Pancreas (tissue), 10 donors: ENCODE measurements at places on chromosomes 2 and 18. TPM values are rescaled to one million over a fixed set of nuclear protein-coding genes. Genes with fewer than 3 reads are reported as not detected.

The STAT4 gene
- polyA plus RNA-seq, result 6.4 TPM

The ZSWIM2 gene
- not detected for polyA plus RNA-seq

The TMEM214 gene
- 109 TPM for polyA plus RNA-seq

- DNase-seq, result no peak
- no peak overlapping the region for H3K4me3 ChIP-seq
- H3K36me3 ChIP-seq, result no peaks in the 10 kb centered on the region
- no peak overlapping the region for H3K27ac ChIP-seq
- H3K4me1 ChIP-seq, result no peaks in the 10 kb centered on the region
Measured at GRCh38 chr18:28422577-28422976, 245.6 kb upstream of the CDH2 start.

- no peaks in the 10 kb centered on the region for H3K36me3 ChIP-seq
- H3K27me3 ChIP-seq, result no peaks in the 10 kb centered on the region
- no peaks in the 10 kb centered on the region for H3K4me1 ChIP-seq
- H3K27ac ChIP-seq, result no peak overlapping the region
- H3K4me3 ChIP-seq, result no peak overlapping the region
Measured at GRCh38 chr2:203918264-203918663, 18.3 kb upstream of the ICOS start.

DNA sequence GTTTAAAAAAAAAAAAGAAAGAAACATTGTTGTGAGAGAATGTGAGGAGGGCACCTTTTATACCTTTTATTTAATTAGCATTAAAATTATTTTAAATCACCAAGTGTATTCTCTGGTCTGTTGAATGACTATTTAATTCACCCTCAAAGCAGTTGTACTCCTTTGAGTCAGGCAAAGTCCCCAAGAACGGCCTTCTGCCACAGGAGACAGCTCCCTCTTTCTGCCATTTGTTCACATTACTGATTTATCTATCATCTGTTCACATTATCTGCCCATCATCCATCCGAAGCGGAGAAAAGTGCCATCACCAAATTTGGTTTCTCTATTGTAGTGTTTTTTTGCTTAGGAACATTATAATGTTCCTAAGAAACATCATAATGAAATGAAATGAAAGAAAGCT, 240.7 kb upstream of the DPP10 start:
- H3K4me1 ChIP-seq, result no peaks in the 10 kb centered on the region
- no peak for DNase-seq
- H3K36me3 ChIP-seq, result no peaks in the 10 kb centered on the region
- H3K27ac ChIP-seq, result no peak overlapping the region
- no peak overlapping the region for H3K4me3 ChIP-seq
- no peaks in the 10 kb centered on the region for H3K27me3 ChIP-seq

DNA sequence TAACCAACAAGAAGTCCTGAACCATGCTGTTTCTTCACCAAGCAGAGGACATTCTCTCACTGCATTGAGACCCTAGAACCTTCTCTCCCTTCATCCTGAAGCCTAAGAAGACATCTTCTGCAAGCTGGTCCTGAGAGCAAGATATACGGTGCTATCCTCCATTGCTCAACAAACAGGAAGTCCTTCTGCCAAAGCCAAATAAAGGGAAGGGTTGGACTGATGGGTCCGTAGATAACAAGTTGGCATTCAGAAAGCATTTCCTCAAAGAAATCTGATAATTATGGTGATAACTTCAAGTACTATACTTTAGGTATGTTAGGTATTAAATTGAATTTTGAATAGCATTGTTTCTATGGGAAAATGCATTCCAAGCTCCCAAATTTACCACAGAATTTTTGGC, 23.3 kb downstream of the GRB14 start:
- H3K4me3 ChIP-seq, result no peak overlapping the region
- no peaks in the 10 kb centered on the region for H3K4me1 ChIP-seq
- no peaks in the 10 kb centered on the region for H3K27me3 ChIP-seq
- no peak for DNase-seq
- no peaks in the 10 kb centered on the region for H3K36me3 ChIP-seq

GRCh38 chr2:168633895-168634294, 168.5 kb upstream of the NOSTRIN start:
- H3K27ac ChIP-seq, result no peak overlapping the region
- H3K4me3 ChIP-seq, result no peak overlapping the region
- no peaks in the 10 kb centered on the region for H3K36me3 ChIP-seq
- no peak for DNase-seq

DNA sequence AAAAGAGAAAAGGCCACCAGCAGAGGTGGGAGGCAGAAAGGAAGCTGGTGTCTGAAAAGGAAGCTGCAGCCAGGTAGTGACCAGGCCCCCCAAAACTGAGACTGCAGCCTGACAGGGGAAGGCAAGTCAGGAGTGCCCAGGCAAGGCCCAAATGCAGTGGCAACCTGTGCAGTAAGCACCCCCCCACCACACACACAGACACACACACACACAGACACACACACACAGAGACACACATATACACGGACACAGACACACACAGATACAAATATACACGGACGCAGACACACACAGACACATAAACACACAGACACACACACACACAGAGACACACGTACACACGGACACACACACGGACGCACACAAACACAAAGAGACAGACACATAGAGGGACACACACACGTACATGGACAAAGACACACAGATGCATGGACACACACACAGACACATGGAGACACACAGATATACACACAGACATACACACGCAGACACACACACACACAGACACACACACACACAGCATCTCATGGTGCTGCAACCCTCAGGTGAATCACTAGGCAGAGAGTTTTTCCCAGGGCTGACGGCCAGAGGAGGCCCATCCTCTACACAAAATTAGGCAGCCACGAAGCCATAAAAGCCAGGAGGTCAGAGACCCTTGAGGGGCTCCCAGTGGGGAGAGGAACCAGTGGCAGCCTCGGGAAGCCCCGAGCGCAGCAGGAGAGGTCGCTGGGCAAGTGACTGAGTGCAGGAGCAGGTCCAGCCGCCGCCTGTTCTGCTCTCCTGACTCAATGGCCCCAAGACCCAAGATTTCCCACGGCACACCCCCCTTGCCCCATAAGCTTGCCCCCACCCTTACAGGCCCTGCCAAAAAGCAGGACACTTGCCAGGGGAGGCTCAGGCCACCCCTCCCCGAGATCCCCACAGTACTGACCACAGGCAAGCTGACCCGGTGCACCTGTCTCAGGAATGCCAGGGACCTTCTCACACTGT, 6.3 kb downstream of the SDC1 start:
- H3K4me1 ChIP-seq, result no peaks in the 10 kb centered on the region
- DNase-seq, result no peak
- H3K27me3 ChIP-seq, result no peaks in the 10 kb centered on the region
- no peaks in the 10 kb centered on the region for H3K36me3 ChIP-seq
- no peak overlapping the region for H3K27ac ChIP-seq

DNA sequence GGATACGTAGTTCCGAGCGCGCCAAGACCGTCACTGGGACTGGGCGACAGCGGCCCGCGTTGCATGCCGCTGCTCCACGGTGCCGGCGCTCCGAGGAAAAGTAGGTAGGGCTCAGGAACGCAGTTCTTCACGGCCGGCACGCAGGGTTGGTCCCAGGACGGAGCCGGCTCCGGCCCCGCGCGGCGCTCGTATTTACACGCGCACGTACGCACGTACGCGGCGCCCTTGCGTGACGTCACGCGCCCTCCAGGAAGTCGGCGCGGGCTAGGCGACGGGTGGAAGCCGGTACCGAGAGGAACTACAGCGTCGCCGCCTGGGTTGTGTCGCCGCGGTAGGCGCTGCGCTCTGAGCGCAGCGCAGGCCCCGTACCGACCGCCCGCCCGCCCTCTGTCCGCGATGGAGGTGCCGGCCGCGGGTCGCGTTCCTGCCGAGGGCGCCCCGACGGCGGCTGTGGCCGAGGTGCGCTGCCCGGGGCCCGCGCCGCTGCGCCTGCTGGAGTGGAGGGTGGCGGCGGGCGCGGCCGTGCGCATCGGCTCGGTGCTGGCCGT, at the start of gene CTDP1:
CTDP1 (plus strand) TSS at position 252 of the 548 bp plus-strand sequence; CDS start at position 397, 145 bp downstream.
- H3K4me3 ChIP-seq, result peak within 1 kb of the TSS; percentile 99
- DNase-seq, result peak; percentile 95
- H3K36me3 ChIP-seq, result no peaks in the 10 kb centered on the region
- peak within 1 kb of the TSS; percentile 98 for H3K27ac ChIP-seq

DNA sequence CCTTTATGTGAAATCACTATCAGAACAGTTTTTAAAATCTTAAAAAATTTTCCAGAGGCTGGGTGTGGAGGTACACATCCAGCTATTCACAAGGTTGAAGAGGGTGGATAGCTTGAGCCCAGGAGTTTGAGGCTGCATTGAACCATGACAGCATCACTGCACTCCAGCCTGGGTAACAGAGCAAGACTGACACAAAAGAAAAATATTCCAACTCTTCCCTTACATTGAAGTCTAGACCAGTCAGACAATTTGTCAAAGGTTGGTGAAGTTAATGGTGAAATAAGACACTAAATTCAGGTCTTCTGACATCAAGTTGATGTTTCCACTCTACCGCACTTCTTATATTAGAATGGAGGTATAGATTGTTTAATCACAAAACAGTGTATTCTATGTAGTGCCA, 52.8 kb downstream of the HYCC2 start:
- H3K4me1 ChIP-seq, result no peaks in the 10 kb centered on the region
- H3K4me3 ChIP-seq, result no peak overlapping the region
- no peak for DNase-seq
- H3K27me3 ChIP-seq, result no peaks in the 10 kb centered on the region
- peaks cover 7% of the 10 kb centered on the region for H3K36me3 ChIP-seq

DNA sequence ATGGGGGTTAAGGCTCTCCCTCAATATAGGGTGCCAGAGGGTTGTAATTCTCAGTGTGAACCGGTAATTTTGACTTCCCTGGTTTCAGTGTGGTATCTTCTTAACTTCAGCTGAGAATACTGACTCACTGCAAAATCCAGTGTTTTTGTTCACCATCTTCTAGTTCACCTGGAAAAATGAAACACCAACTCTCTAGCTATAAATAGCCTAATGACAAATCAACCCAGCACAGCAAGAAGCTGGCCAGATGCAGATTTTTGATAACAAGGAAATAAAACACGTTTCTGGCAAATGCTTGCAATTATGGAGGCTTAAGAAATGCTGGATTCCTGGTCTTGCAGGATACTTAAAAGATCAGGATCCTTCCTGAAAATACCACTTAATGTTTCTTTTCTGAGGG, 192.3 kb downstream of the CLIP4 start:
- H3K4me1 ChIP-seq, result peaks cover 17% of the 10 kb centered on the region
- DNase-seq, result no peak
- H3K27me3 ChIP-seq, result no peaks in the 10 kb centered on the region
- no peaks in the 10 kb centered on the region for H3K36me3 ChIP-seq
- H3K4me3 ChIP-seq, result no peak overlapping the region
- H3K27ac ChIP-seq, result no peak overlapping the region

- H3K27ac ChIP-seq, result no peak overlapping the region
- H3K36me3 ChIP-seq, result no peaks in the 10 kb centered on the region
- H3K4me3 ChIP-seq, result no peak overlapping the region
- no peaks in the 10 kb centered on the region for H3K27me3 ChIP-seq
- H3K4me1 ChIP-seq, result no peaks in the 10 kb centered on the region
Measured at GRCh38 chr2:151766437-151767153, 32.3 kb upstream of the NEB start.

GRCh38 chr2:60498127-60498815, 55.2 kb downstream of the BCL11A start:
- DNase-seq, result no peak
- peaks cover 5% of the 10 kb centered on the region for H3K4me1 ChIP-seq
- no peak overlapping the region for H3K27ac ChIP-seq
- no peaks in the 10 kb centered on the region for H3K27me3 ChIP-seq
- no peak overlapping the region for H3K4me3 ChIP-seq

DNA sequence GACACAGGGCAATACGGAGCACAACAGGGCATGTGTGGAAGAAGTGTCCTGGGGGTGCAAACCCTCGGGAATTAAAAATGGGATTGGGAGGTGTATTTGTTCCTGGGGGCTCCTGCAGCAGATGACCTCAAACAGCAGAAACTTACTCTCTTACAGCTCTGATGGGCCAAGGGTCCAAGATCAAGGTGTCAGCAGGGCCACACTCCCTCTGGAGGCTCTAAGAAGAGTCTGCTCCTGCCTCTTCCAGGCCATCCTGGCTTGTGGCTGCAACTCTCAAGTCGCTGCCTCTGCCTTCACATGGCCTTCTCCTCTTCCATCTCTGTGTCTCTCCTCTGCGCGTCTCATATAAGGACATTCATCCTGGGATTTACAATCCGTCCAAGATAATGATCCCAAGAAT, 12.4 kb upstream of the SPATA3 start:
- no peak overlapping the region for H3K27ac ChIP-seq
- no peaks in the 10 kb centered on the region for H3K27me3 ChIP-seq
- H3K36me3 ChIP-seq, result no peaks in the 10 kb centered on the region
- no peaks in the 10 kb centered on the region for H3K4me1 ChIP-seq

DNA sequence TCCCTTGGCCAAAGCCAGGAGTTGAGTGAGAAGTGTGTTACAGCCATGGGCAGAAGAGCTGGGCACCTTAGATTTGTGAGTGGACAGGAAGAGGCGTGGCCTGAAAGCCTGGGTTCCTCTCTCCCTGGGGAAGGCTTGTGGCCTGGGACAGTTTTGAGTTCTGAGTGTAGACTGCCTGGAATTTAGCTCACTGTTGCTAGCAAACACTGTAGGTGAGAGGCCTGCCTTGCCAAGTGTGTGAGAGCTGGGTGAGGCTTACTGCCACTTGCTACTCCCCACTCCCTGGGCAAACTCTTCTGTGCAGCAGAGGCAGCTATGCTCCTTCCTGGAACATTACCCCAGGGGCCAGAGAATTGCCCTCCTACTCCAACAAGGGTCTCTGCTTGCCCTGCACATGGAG, 150.0 kb upstream of the GALNT5 start:
- H3K4me3 ChIP-seq, result no peak overlapping the region
- no peaks in the 10 kb centered on the region for H3K27me3 ChIP-seq
- DNase-seq, result no peak
- H3K27ac ChIP-seq, result no peak overlapping the region

- H3K27me3 ChIP-seq, result no peaks in the 10 kb centered on the region
- H3K36me3 ChIP-seq, result no peaks in the 10 kb centered on the region
- no peak overlapping the region for H3K4me3 ChIP-seq
- no peak overlapping the region for H3K27ac ChIP-seq
Measured at GRCh38 chr2:67438337-67438736, 41.2 kb downstream of the ETAA1 start.

- DNase-seq, result no peak
- no peaks in the 10 kb centered on the region for H3K27me3 ChIP-seq
- H3K27ac ChIP-seq, result no peak overlapping the region
- H3K4me3 ChIP-seq, result no peak overlapping the region
Measured at GRCh38 chr2:179233626-179234430, 30.8 kb downstream of the SESTD1 start.

DNA sequence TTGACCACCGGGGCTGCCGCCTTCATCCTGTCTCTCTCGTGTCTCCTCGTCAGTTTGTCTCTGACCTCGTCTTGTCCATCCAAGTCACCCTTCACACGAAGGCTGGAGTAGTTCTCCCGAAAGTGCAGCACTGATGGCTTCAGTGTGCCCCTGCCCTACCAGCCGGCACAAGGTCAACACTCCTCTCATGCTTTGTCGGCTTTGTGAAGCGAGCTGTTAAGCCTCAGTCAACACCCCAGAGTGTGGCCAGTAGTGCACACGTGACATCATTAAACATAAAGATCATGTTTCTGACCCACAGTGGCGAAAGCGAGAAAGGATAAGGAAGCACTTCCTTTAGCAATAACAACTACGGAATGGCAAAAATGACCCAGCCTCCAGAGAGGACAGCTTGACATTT, 23.2 kb downstream of the ACKR3 start:
- DNase-seq, result no peak
- no peak overlapping the region for H3K4me3 ChIP-seq
- no peaks in the 10 kb centered on the region for H3K36me3 ChIP-seq
- no peak overlapping the region for H3K27ac ChIP-seq

GRCh38 chr2:169131587-169132512, 62.5 kb downstream of the DHRS9 start:
- H3K4me3 ChIP-seq, result no peak overlapping the region
- no peaks in the 10 kb centered on the region for H3K27me3 ChIP-seq
- no peak overlapping the region for H3K27ac ChIP-seq
- H3K4me1 ChIP-seq, result no peaks in the 10 kb centered on the region
- DNase-seq, result no peak
